ENCODE measurements at places on chromosomes 3 and 15. TPM values are rescaled to one million over a fixed set of nuclear protein-coding genes. Genes with fewer than 3 reads are reported as not detected.

GRCh38 chr3:66302288-66302687 is 81.5 kb downstream of the SLC25A26 start:
- H3K4me3 ChIP-seq = no peak overlapping the region
- H3K27me3 ChIP-seq = no peaks in the 10 kb centered on the region
- no peak for DNase-seq
- no peaks in the 10 kb centered on the region for H3K36me3 ChIP-seq

GRCh38 chr3:140530603-140531002 is 147.3 kb upstream of the TRIM42 start:
- H3K4me1 ChIP-seq = peaks cover 35% of the 10 kb centered on the region
- DNase-seq = peak; percentile 21
- H3K27ac ChIP-seq = peak overlapping the region; percentile 96
- no peak overlapping the region for H3K4me3 ChIP-seq
- H3K36me3 ChIP-seq = no peaks in the 10 kb centered on the region

Gene LRRC49
- total RNA-seq = 6.3 TPM

Gene LRTM1
- total RNA-seq = not detected

GRCh38 chr3:39638301-39638700 is 170.8 kb downstream of the MOBP start:
- no peak overlapping the region for H3K4me3 ChIP-seq
- H3K27me3 ChIP-seq = no peaks in the 10 kb centered on the region
- H3K36me3 ChIP-seq = no peaks in the 10 kb centered on the region
- peak overlapping the region; percentile 66 for H3K27ac ChIP-seq
- H3K4me1 ChIP-seq = peaks cover 12% of the 10 kb centered on the region
- no peak for DNase-seq

DNA sequence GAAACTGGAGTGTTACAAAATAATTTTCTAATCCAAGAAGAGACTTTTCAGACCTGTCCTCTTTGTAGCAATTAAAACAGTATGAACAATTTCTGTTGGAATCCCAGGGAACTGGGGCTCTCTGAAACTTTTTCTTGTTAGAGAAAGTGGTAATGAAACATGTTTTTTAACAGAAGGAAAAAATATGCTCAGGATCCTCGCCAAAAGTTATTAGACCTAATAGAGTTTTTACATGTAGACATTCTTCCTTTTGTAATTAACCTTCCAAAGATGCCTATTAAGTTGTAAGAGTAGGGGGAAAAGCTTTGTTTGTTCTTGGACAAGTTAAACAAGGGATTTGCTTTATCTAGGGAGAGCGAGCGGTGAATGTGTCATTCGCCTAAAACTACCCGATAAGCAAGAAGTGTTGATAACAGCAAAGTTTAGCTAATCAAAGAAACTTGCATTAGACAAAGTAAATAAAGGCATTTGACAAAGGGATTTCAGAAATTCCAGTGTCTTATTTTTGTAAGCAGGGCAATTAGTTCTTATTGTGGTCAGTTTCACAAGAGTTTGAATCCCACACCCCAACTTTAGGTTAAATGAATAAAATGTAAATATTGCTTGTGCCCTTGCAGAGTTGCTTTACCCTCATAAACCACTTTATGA is 2.3 kb downstream of the RARB start:
- H3K4me1 ChIP-seq = peaks cover 31% of the 10 kb centered on the region
- no peaks in the 10 kb centered on the region for H3K36me3 ChIP-seq
- H3K4me3 ChIP-seq = peak overlapping the region; percentile 37

Gene CLDN1
- total RNA-seq = 25.9 TPM

- peaks cover 17% of the 10 kb centered on the region for H3K4me1 ChIP-seq
- no peak for DNase-seq
- H3K27me3 ChIP-seq = no peaks in the 10 kb centered on the region
- H3K27ac ChIP-seq = no peak overlapping the region
- H3K4me3 ChIP-seq = no peak overlapping the region
Observed at GRCh38 chr3:50275996-50276761, 2.7 kb upstream of the LSMEM2 start.

- H3K27ac ChIP-seq = no peak overlapping the region
- no peak for DNase-seq
- H3K27me3 ChIP-seq = no peaks in the 10 kb centered on the region
- no peak overlapping the region for H3K4me3 ChIP-seq
- no peaks in the 10 kb centered on the region for H3K4me1 ChIP-seq
- no peaks in the 10 kb centered on the region for H3K36me3 ChIP-seq
Observed at GRCh38 chr3:111506435-111506834, 35.6 kb upstream of the CD96 start.

DNA sequence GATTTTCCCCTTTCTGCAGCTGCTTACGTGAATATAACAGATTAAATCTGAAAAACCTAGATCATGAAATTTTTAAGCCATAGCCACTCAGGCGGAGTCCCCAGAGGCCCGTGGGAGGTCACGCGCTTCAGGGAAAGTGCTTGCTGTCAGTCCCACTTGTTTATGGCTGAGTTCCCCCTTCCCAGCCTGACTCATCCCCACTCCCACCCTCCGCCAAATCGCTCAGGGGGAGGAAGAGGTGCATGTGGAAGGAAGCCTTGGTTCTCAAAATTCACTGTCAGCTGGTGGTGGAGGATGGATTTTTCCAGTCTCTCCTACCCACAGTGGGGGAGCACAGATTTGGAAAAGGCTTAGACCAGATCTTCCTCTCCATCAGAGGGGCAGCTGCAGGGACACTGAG is 67.4 kb downstream of the CORO2B start:
- H3K27me3 ChIP-seq = no peaks in the 10 kb centered on the region
- H3K4me1 ChIP-seq = no peaks in the 10 kb centered on the region
- no peaks in the 10 kb centered on the region for H3K36me3 ChIP-seq
- no peak for DNase-seq
- no peak overlapping the region for H3K27ac ChIP-seq
- no peak overlapping the region for H3K4me3 ChIP-seq

Measured in PC-9 (cell line).